ENCODE measurements at places on chromosomes 3 and 15.

DNA sequence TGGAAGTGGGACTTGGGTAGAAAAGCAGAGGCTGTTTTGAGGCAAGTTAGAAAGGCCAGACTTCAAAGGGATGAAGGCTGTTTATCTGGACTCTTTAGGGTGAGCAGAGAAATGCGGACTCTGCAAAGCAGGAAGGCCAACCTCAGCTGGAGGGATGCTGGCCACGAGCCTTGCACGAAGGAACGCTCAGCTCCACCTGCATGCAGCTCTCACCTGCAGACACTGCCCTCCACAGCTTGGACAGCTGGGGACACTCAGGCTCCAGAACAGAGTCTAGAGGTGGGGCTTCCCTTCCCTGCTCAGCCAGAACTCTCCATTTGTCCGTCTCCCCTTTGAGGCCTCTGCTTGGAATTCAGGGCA is 229.7 kb downstream of the ADAMTS17 start:
- no peak for DNase-seq

DNA sequence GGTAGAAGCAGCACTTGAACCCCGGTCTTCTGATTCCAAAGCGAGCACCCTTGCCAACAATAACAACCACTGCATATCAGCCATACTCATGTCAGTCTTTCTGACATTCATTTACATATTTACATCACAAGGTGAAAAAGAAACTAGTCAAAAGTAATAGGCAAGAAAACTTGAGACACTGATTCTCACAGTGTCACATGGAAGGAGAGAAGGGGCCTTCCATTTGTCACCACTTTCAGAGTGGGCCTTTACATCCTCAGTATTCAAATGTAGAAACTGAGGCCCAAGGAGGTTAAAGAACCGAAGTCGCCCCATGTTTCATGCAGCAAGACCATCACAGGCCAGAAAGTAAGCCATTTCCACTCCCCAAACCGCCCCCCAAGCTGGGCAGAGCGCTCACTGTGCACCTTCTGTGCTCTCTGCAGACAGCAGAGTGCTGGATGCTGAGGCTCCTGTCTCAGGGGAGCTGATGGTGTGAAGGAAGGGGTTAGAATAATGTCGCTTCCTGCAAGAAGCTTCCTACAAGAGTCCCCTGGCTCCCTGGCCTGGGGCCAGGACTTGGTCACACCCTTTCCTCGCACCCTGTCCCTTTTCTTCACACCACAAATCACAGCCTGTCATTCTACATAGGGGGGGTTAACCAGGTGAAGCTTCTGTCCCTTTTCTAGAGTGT is 260.1 kb downstream of the UACA start:
- DNase-seq = no peak

- DNase-seq = no peak
Measured at GRCh38 chr3:72907731-72908620, 20.1 kb downstream of the GXYLT2 start.

DNA sequence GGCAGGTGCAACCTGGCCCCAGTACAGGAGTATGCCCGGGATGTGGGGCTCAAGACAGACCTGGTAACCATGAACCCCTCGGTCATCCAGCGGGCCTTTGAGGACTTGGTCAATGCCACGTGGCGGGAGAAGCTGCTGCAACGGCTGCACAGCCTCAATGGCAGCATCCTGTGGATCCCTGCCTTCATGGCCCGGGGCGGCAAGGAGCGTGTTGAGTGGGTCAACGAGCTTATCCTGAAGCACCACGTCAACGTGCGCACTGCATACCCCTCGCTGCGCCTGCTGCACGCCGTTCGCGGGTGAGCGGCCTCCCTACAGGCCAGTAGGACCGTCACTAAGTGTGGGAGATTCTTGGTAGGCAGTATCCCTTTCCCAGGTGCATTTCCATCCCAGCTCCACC is 51.0 kb downstream of the ST8SIA2 start:
- no peak for DNase-seq

DNA sequence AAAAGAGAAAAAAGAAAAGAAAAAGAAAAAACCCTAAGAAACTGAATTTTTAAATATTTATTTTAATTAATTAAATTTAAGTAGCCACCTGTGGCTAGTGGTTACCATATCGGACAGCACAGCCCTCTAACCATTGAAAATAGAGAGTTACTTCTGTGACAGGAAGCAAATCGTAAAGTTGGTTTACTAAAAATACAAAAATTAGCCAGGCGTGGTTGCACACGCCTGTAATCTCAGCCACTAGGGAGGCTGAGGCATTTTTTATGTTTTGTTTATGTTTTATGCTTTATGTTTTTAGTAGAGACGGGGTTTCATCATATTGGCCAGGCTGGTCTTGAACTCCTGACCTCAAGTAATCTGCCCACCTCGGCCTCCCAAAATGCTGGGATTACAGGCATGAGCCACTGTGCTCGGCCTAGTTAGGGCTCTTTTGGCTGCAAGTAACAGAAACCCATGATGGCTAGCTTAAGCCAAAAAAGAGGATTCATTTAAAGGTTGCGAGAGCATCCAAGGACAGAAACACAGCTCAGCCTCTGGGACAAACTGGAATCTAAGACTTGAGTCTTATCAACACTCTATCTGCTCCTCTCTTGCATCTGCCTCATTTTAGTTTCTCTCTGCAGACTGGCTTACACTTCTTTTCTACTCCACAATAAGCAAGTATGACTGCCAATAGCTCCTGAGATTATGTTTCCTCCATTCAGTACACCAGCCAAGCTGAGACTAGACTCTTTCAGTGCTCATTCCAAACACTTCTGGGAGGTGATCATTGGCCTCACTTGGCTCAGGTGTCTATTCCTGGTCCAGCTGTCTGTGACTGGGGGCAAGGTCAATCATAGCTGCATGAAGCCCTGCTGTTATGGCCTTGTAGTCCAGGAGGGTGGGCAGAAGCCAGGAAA is 6.8 kb upstream of the SKIL start:
- DNase-seq = no peak

DNA sequence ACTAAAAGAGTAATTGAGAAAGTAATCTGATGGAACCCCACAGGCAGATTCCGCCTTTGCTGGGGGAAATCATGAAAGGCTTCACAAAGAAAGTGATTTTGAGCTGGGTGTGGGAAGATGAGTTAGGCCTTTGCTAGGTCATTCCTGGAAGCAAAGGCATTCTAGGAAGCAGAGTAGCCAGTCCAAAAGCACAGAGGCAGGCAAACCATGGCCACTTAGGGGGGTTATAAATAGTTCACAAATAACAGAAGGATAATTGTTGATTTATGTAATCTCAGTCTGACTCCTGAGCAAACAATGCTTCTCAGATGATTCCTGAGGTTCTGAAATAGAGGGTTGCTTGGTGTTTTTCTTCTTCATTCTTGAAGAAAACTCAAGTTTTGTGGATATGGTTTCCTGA is 576.3 kb downstream of the NTRK3 start:
- DNase-seq = no peak
